ENCODE measurements at places on chromosomes 7 and 10.

DNA sequence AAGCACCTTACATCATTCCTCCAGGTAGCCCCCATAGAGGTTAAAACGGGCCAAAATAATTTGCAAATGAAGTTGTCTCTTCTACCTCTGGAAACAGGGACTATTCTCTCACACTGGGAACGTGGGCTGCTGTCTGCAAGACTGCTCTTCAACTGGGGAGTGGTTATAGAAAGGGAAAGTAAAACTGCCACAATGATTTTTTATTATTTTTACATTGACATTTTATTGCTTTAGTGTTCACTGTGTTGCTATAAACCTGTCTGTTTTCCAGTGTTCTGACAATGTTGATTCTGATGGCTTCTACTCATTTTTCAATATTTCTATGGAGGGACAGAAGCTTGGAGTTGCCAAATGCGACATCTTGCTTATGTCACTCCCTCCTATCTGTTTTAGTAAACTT, 115.1 kb upstream of the ANTXRL start:
- no peak for DNase-seq

GRCh38 chr7:30038196-30038980, 10.2 kb downstream of the PLEKHA8 start:
- no peak for DNase-seq

DNA sequence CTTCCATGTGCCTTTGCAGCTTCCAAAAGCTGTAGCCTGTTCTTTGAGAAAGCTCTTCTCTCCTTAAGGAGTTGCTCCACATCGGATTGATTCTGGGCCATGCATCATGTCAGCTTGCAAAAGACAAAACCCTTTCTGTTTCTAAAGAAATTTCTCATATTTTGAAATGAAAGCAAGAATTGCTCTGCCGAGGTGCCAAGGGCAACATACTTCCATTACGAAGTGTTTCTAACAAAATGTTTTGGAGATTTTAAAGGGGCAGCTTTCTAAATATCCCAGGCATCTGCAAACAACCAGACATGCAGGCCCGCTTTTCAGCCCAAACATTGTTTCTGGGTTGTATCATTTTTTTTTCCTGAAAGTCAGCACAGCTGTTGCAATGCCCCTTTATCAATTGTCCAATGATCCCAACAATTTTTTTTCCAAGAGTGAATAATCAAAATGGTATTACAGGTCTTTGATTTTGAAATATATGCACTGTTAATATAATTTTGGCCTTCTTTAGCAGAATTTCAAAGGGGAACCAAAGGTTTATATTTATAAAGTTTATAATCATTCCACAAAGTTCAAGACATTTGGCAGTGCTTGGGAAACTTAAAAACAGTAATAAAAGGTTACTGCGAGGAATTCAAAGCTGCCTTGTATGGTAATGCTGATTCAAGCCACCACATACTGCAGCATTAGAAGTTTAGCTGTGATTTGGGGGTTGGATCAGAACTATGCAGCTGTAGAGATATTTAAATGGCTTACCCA, 61.0 kb downstream of the TES start:
- DNase-seq, result no peak

DNA sequence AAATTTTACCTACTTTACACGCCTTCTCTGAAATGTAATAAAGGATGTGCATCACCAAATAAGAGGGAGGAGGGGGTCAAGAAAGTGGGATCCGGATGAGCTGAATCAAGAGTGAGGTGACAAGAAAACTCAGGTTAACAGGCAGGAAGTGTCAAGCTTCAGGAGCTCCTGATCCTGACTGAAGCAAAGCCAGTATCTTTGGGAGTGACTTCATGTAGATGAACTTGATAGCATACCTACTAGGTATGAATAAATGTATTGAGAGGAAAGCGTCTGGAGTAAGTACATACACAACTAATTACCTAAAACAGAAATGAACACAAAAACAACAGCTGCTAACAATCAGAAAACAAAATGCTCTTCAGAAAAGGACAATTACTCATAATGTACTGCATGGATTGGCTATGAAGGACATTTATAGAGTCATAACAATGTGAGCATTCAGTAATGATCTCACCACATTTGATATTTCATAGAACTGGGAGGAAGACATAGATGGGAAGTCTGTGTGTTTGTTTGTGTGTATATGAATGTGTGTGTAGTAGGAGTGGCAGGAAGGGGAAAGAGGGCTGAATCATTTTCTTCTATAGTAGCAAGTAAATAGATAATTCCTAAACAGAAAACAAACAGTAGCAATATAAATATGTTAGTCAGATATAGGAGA, 29.4 kb downstream of the PRKG1 start:
- DNase-seq, result no peak

DNA sequence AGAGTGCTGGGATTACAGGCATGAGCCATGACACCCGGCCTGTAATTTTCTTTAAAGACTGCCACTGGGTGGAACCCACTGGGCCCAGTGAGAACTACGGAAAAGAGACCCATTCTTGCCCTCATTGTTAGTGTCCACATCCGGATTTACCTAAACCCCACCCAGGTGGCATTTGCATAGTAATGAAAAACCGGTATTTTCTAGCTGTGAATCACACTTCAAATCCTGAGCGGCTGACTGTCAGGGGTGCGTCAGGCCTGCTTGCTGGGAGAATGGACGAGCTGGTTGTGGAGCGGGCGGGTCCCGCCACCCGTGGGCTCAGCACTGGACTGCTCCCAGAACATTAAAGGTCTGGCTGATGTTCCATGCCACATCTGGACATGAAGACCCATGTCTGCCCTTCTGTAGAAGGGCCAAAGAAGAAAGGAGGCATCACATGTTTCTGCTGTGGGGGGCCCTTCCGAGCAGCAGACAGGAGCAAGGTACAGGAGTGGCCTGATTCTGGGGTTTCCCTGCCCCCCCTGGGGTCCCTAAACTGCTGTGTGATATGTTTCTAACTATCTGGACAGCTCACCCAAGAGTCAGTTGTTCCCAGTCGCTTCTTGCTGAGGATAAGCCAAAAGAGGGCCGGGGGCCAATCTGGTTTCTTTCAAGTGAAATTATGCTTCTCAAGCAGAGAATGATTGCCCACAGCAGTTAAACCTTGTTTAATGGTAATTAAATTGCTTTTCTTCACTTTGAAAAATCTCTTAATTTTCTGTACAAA, 46.4 kb downstream of the KIAA1217 start:
- no peak for DNase-seq

DNA sequence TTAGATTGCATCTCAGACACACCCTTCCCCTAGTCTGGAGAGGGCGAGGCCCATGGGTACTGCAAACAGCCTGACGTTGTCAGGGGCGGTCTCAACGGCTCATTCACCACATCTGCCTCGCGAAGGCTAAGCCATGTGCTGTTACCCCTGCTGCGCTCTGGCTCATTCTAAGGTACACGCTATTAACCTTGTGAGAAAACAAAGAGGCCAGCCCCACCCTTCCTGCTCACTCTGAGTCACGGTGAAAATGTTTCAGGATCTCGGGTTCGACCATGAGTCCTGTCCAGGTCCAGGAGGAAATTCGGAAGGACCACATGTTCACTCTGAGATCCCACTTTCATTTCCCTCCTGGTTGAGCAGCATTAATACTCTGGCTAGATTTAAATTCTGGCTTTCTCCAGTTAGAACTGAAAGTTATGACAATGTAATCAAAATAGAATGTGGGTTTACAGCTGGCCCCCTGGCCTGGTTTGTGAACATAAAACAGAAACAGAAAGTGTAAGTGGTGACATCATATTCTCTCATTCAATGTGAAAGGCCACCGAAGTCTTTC, 55.2 kb downstream of the EGFR start:
- DNase-seq, result peak; percentile 16
